NB4 (cell line): ENCODE measurements at places on chromosomes 5 and 9.
A peak's percentile ranks its signal among the peaks of the same experiment; 100 is the strongest.

DNA sequence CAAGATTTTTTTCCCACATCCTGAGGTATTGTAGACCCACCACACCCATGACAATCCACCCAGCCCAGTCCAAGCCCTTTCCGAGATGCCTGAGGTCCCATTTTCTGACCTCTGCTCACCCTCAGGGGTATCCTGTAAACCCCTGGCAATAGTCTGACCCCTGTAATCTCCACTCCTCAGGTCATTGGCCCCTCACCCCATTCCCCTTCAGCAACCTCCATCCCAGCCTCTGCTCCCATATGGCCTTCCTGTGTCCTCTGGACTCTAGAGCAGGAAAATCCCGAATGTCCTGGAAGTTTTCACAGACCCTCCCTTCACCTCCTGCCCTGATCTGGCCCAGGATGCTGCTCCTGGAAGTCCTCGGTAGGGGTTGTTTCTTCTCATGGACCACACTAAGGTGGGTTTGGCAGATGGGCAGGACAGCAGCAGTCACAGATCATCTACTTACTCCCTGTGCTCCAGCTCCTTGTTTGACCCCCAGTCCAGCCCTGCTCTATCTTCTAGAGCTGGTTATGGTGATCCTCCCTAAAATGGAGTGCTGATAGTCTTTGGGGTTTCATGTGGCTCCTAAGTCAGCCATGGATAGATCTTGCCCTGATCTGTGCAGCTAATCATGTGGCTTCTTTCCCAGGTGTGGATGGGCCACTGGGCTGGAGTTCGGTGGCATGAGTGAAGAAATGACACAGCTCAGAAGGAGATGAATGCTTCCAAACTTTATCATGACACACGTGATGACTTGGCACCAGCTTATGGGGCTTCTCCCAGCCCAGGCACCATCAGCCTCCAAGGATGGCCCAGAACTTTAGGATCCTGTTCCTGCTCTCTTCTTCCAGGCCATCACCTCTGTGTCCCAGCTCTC lies 12.0 kb upstream of the ACSL6 start:
- DNase-seq: no peak

DNA sequence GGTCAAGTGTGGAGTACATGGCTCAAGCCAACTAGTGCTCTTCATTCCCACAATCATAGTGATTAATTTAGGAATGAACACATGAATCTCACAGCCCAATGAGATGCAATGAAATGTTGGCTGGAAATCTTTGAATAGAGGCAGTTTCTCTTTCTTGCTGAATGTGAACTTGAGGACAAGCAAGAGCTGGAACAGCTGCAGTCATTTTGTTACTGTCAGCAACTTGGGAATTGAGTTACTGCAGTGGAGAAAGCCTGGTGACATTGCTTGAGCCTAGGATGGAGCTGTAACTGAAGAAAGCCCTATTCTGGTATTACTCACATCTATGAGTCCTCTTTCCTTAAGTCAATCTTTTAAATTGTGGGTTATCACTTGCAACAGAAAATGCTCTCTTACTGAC lies 62.3 kb downstream of the YIPF5 start:
- DNase-seq: no peak

GRCh38 chr9:137007108-137007815 lies 10.9 kb upstream of the CLIC3 start:
- no peak for DNase-seq

DNA sequence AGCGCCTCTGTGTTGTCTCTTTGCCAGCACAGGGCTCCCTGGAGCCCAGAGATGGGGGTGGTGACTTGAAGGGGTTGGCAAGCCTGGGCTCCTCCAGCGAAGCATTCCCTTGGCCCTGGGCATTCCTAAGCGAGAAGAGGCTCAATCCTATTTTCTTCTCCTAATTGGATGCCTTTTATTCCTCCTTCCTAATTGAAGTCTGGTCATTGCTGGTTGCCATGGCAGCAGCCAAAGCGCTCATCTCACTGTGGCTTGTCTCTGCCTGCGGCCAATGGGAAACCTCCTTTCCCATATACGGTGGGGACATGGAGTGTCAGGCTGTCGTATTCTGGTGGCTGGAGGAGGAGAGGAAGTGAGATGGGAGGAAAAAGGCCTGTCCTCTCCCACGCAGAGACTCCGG lies 52.3 kb upstream of the RARS1 start:
- DNase-seq: no peak

GRCh38 chr5:33984178-33984577 lies 315 bp downstream of the SLC45A2 start:
- DNase-seq: no peak

DNA sequence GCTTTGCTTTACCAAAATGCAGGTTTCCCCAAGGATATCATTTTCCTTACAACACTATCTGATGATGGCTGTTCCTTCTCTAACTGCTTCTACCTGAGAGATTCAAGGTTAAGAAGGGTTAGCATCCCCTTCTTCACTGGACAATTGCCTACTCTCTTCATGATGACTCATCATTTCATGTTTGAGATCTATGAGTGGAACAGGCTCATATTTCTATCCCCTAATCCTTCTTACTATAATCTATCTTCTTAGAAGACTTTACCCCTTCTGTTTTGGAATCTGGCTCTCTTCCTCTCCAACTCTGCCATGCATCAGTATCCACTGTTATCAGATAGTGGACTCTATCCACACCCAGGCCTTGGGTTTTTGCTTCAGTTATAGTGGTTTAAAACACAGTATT lies 54.3 kb downstream of the NR3C1 start:
- DNase-seq: no peak

DNA sequence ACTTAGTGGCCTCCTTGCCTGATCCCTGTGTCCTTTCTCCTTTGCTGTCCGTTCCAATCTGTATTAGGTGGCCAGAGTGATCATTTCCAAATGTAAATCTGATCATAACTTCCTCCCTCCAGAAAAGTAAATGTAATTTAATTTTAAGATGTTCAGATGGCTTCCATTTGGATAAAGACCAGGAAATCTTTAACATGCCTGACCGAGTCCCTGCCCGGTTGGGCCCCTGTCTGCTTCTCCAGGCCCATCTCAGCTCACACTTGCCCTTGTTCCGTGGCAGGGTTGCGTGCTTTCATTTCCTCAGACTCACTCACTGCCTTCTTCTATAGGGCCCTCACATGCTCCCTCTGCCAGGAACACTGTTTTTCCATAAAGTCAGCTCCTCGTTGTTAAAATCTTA lies 7.6 kb downstream of the MAP3K1 start:
- DNase-seq: no peak

DNA sequence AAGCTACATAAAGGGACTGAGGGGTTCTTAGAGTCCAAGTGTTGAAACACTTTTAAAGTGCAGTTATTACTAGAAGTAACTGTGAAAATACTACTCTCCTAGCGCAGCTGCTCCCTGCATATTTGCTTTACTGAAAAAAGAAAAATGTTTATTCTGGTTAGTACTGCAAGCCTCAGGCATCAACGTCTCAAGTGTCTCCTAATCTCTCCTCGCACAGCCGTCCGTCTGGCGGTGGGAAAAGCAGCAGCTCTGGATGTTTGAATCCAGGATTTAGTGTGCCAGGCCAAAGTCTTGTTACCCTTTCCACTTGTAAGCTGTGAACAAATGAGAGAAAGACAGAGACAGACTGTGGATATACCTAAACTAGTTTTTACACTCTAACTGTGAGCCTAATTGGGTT lies 31.1 kb downstream of the RORB start:
- no peak for DNase-seq

DNA sequence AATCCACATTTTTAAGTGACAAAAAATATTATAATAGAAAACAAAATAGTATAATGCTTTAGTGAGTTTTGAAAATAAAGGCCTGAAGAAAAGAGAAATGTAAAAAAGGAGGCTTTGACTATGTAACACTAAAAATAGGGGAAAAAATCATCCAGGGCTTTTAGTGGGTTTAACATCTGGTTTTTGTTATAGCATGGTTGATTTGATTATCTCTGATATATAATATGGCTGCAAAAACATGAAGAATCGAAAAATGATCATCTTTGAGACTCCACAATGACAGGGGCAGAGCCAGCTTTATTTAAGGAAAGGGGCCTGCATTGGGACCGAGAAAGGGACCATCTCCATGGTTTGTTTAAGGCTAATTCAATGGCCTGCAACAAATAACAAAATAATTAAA lies 393.8 kb downstream of the PLK2 start:
- DNase-seq: no peak

DNA sequence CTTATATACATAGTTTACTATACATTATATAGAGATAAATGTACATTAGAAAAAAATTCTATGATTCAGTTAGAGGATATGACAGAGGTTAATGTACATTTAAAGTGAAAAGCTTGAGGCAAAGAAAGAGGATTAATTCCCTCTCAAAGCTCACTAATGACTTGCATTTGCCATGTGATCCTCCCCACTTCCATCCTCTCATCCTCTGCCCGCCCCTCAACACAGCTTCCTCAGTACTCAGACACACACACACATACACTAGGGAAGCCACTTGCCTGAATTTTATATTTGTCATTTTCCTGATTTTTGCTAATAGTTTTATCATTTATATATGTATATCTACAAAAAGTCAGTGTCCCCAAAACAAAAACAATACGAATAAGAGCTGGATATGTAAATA lies 764.5 kb downstream of the EFNA5 start:
- DNase-seq: no peak

- DNase-seq: no peak
Measured at GRCh38 chr5:179862891-179863290, 4.3 kb upstream of the MRNIP start.

- DNase-seq: peak; percentile 94
Measured at GRCh38 chr5:95718203-95718602, 12.9 kb upstream of the RHOBTB3 start.

DNA sequence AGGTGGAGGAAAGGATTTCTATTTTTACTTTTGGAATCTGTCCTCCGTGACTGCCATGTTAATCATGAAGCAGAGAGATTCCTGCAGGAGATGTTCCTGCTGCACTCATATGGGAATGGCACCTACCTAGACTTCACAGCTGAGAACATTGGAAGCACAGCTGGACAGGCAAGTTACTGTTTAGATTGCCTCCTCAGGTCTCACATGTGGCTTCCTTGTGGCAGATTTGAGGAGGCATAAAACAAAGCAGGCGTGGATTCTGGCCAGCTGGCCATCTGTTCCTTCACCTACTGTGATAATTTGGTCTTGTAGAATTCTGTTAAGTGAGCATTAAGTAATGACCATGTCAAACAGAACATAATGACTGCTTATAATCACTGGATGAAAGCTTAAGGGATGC lies 193.4 kb downstream of the EDIL3 start:
- no peak for DNase-seq

- no peak for DNase-seq
Measured at GRCh38 chr5:82613891-82614290, 335.7 kb upstream of the RPS23 start.

- no peak for DNase-seq
Measured at GRCh38 chr9:121331992-121332685, 37.9 kb downstream of the STOM start.

GRCh38 chr9:79583952-79584654 lies 12.3 kb downstream of the TLE4 start:
- peak; percentile 90 for DNase-seq

- no peak for DNase-seq
Measured at GRCh38 chr5:157523976-157524375, 51.6 kb downstream of the ADAM19 start.

GRCh38 chr9:91143642-91144041 lies 218.1 kb downstream of the AUH start:
- no peak for DNase-seq

GRCh38 chr5:78661044-78661443 lies 12.5 kb upstream of the LHFPL2 start:
- DNase-seq: no peak

- DNase-seq: no peak
Measured at GRCh38 chr5:52504584-52505240, 283.0 kb upstream of the ITGA1 start.
